ENCODE measurements at places on chromosomes 4 and X. TPM values are rescaled to one million over a fixed set of nuclear protein-coding genes. Genes with fewer than 3 reads are reported as not detected.

DNA sequence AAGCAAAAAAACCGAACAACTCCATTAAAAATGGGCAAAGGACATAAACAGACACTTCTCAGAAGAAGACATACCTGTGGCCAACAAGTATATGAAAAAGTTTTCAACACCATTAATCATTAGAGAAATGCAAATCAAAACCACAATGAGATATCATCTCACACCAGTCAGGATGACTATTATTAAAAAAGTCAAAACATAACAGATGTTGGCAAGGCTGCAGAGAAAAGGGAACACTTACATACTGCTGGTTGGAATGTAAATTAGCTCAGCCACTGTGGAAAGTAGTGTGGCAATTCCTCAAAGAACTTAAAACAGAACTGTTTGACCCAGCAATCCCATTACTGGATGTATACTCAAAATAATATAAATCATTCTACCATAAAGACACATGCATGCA lies 436.3 kb downstream of the KLHL13 start:
- no peak for DNase-seq

DNA sequence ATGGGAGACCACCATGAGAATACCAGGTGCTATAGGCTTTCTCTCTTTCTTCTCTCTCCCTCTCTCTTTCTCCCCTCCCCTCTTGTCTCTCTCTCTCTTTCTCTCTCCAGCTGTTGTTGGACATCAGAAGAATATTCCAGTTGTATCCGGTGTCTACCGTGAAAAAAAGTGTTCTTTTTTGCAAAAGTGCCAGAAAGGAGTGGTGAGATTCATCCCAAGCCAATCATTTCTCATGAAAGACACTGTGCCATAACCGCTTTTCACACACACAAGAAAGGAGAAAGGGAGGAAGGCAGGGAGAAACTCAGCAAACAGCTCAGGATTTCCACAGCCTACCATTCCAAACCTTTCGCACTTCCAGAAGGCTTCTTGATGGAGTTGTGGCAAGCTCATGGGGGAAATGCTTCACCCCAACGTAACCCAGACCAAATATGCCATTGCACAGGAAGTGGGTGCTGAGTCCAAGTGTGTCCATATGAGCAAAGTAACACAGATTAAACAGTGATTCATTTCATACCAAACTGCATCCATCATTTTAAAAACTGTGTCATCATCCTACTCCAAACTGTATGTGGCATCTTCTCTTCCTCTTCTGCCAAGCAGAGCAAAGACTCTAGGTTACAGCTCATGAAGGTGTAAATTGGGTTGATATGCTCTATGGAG lies 224.0 kb downstream of the APBB2 start:
- no peak for DNase-seq

DNA sequence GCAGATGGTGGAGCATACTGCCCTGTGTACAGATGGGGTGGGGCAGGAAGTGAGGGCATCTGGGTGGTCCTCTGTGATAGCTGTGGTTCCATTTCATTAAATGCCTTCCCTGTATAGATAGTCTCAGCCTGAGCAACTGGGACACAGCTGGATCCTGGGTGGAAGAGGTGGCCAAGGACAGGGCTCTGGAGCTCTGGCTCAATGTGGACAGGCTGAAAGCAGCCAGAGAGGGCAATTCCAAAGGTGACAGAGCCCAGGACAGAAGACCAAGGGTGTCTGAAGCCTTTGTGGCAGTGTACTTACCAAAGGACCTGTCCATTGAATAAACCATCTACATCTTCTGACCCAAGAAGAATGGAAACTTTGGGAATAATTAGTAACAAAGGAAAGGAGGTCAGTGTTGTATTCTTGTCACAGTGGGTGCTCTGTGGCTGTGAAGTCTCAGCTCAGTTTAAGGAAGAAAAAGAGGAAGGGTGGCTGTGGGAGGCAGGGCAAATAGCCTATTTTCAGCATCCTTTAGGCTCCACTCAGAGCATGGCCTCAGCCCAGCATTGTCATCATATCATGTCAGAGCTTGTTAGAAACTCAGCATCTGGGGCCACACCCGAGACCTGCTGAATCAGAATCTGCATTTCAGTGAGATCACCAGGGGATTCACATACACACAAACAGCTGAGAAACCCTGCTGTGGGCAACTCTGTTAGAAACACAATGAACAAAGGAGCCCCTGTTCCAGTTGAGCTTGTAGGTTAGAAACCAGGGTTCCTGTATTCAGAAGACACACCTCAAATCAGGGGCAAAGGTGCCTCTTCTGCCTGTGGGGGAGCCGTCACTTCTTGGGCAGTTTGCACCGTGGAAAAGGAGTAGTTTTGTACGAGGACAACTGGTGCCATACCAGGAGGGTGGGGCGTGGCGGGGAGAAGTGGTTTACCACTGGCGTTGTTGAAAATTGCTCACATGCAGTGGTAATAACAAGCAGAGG lies 168.6 kb downstream of the PTTG2 start:
- no peak for DNase-seq

DNA sequence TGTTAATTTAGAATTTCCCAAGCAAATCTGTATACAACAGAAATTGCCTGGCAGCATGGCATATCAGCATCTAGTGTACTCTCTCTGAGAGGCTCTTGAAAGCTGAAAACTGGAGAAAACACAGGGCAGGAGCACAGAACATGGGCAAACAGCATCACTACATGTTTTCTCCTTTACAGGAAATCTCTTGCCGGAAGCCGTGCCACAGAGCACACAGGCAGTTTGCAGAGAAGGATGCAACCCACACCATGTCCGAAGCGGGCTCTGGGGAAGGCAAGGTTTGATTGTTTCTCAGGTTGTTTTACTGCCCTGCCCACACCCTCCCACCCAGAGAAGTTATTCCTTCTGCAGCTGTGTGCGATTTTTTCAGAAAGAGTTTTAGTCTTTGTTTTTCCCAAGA lies 41.1 kb upstream of the FAM9C start:
- no peak for DNase-seq

GRCh38 chr4:184950926-184951325 lies 67.4 kb upstream of the HELT start:
- DNase-seq: no peak

DNA sequence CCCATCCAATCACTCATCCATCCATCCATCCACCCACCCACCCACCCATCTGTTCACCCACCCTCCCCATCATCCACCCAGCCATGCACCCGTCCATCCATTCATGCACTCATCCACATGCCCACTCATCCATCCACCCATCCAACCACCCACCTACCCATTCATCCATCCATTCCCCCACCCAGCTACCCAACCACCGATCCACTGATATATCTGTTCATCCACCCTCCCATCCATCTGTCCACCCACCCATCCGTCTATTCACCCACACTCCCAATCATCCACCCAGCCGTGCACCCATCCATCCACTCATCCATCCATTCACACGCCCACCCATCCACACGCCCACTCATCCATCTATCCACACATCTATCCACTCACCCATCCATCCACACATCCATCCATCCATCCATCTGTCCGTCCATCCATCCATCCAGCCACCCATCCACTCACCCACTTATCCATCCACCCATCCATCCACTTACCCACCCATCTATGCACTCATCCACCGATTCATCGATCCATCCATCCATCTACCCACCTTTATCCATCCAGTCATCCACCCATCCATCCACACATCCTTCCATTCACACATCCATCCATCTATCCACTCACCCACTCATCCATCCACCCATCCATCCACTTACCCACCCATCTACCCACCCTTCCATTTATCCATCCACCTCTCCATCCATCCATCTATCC lies 28.4 kb downstream of the ASMTL start:
- DNase-seq: no peak

GRCh38 chr4:100240008-100240407 lies 49.7 kb upstream of the DDIT4L start:
- DNase-seq: no peak

DNA sequence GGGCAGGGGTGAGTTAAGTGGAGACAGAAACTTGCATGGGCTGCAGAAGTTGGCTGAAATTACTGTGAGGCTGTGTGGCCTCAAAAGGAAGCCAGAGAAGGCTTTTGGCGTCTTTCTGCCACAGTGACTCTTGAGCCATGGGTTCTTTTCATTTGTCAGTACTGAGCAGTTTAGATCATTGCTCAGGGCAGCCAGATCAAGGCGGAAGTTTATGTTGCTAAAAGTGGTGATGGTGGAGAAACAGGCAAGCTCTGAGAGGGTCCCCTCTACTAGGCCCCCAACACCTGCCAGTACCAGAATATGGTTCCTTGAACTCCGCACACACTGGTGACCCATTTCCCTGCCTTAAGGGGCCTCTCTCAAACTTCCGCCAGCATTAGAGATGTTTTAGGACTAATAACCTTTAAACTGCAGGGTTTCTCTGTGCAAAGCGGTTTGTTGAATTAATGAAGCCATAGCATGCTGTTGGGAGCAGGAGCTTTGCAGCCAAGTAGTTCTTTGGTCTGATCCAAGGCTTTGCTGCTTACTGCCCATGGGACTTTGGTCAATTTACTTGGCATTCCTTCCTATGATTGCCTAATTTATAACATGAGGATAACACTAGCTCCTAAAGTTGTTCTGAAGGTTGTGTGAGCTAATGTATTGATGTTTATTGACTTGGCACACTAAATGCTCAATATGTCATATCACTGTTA lies 34.5 kb downstream of the RNF175 start:
- DNase-seq: no peak

- DNase-seq: peak; percentile 56
These were observed 29.6 kb downstream of the TLR10 start for GRCh38 chr4:38752941-38753806.

- DNase-seq: no peak
These were observed 87.3 kb upstream of the ZNF81 start for GRCh38 chrX:47749185-47749967.

DNA sequence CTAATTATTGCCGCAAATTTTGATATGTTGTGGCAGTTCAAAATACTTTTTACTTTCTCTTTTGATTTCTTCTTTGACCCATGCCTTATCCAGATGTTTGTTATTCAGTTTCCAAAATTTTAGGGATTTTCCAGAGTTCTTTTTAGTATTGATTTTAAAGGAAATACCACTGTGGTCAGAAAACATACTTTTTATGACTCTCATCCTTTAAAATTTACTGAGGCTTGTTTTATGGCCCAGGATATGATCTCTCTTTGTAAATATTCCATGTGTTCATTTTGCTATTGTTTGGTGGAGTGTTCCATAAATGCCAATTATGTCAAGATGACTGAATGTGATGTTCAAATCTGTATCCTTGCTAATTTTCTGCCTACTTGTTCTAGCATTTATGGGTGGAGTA lies 272.3 kb upstream of the DIPK2B start:
- DNase-seq: no peak

- no peak for DNase-seq
These were observed 29.6 kb downstream of the LEF1 start for GRCh38 chr4:108139089-108139488.

DNA sequence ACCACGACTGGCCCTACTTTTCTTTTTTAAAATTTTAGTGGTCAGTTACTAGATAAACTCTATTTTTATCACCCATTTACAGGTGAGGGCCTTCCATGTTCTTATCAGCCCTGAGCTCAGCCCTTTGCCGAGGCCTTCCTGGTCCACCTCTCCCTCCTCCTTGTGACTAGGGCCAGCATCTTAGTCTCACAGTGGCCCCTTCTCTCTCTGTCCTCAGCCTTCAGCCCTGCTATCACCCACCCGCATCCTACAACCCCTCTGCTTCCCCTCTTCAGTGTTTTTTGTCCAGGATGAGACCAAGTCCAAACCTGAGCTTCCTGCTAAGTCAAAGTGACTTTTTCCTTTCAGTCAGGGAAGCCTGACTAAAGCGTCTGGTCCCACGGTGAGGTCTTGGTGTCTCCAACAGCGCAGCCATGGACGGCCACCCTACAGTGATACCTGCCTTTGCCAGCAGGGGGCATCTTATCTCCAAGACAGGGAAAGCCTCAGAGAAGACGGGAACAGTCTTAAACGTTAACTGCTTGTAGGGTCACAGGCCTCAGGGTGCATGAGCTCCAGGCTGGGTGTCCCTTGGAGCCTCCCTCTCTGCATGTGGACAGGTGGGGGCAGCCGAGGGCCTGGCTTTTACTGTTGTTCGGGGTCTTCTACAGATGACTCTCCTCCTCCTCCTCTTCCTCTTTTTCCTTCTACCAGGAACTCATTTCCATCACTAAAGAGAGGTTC lies 11.7 kb upstream of the GAGE10 start:
- peak; percentile 19 for DNase-seq

- DNase-seq: no peak
These were observed 24.2 kb downstream of the MAGED1 start for GRCh38 chrX:51917604-51918003.

GRCh38 chr4:102216666-102217065 lies 128.6 kb downstream of the SLC39A8 start:
- DNase-seq: no peak

GRCh38 chrX:129781134-129781672 lies 1.5 kb downstream of the SASH3 start:
- no peak for DNase-seq

GRCh38 chr4:177100307-177100706 lies 209.4 kb upstream of the NEIL3 start:
- DNase-seq: no peak

HPGD gene
- 6.5 TPM for total RNA-seq

AVPR2 gene
- total RNA-seq: 0.41 TPM

LANCL3 gene
- 0.74 TPM for total RNA-seq

DOK7 gene
- total RNA-seq: 8.2 TPM

S100G gene
- not detected for total RNA-seq

GIMD1 gene
- not detected for total RNA-seq

PPP4R3C gene
- not detected for total RNA-seq

FDCSP gene
- not detected for total RNA-seq

MTNR1A gene
- 1.3 TPM for total RNA-seq

PABPC5 gene
- 3.1 TPM for total RNA-seq

ETDC gene
- total RNA-seq: not detected

ARMCX4 gene
- 16.6 TPM for total RNA-seq

MAEA gene
- 110 TPM for total RNA-seq

PDZD4 gene
- 16.8 TPM for total RNA-seq

NDP gene
- total RNA-seq: 3.3 TPM

Measured in prostate gland (tissue), 2 donors.